T-helper 1 cell (primary cell): ENCODE measurements at places on chromosomes 7 and 10.

DNA sequence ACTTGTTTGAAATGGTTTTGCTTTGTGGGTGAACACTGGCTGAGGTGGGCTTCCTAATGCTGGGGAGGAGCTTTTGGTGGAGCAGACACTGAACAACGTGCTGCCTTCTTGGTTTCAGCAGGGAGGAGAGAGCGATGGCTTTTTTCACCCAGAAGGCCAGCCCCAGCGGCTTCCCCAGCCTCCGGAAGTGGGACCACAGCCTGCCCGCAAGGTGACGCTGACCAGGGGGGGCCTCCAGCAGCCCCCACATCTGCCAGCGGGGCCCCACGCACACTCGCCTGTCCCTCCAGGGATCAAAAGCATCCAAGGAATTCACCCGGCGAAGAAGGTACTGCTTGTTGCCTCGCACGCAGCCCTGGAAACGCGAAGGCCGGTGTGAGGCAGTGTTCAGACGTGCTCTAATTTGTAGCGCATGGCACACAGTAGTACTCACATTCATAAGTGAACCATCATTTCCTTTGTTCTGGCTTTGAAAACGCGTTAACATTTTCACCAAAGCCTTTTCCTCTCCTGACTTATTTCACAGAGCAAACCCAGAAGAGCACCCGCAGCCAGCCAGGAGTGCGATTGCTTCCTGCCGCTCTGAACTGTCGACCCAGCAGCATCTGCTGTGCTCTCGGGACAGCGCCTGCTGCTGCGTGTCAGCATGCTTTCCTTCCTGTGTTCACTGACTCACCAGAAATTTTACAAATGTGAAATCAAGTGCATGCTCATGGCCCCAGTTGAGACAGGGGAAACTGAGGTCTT is 48.4 kb downstream of the SHH start:
- peak; percentile 36 for DNase-seq

GRCh38 chr10:33746836-33747268 is 412.4 kb upstream of the NRP1 start:
- no peak for DNase-seq

GRCh38 chr10:49115015-49115795 is at the start of gene VSTM4:
Gene VSTM4 (minus strand): TSS chr10:49115522. CDS start chr10:49115485, 37 bp downstream.
- no peak for DNase-seq

DNA sequence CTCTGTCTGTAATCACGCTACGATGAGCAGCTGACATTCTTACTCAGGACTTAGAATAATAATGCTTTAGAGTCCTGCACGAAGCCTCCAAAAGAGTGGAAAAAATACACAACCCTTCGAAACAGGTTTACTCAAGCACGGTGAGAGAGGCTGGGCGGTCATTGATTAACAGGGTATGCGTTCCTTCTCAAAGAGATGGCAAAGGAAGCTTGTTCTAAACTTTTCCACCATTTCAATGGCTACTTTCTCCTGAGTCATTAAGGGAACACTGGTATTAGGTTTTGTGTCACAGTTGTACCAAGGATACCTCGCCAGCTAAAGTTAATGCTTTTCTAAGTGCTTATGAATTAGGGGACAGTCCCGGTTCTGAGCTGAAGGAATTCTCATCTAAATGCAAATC is 141.9 kb upstream of the RHEB start:
- no peak for DNase-seq

GRCh38 chr7:77839919-77840318 is 41.3 kb downstream of the PHTF2 start:
- no peak for DNase-seq

DNA sequence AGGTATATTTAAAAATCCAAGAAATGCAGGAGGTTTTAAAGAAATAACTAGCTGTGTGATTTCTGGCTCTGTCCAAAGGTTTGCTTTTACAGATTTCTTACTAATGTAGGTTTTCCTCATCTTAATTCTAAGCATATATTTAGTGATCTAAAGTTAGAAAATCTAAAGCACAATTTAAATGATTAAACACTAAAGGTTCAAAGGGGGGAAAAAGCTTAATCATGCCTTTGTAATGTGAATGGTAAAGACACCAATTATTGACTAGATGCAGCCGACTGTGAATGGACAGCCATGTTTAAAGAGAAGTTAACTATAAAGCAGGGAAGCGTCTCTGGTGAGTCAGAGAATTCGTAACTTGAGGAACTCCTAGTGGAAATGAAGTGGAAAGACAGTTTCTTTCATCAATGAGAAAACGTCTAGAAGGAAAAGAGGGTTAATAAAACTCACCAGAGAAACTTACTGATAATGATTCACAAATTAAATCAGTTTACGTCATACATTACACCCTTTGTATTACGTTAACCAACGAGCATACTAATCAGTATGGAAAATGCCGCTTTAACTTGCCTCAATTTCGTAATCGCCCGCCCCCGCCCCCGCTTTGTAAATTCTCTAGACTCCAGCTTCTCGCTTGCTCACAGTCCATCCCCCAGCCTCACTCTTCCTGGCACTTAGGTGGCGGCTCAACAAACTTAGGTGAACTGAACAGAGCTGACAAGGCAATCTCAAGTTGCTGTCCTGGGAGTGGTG is 1.1 kb upstream of the HBP1 start:
- DNase-seq, result peak; percentile 66

GRCh38 chr10:43344051-43344450 is 27.4 kb upstream of the FXYD4 start:
- DNase-seq, result no peak

GRCh38 chr10:102150970-102151773 is 1.0 kb upstream of the NOLC1 start:
- no peak for DNase-seq

GRCh38 chr10:19817231-19817933 is 1.1 kb downstream of the PLXDC2 start:
- no peak for DNase-seq

GRCh38 chr7:95840953-95841950 is 68.9 kb downstream of the DYNC1I1 start:
- no peak for DNase-seq

DNA sequence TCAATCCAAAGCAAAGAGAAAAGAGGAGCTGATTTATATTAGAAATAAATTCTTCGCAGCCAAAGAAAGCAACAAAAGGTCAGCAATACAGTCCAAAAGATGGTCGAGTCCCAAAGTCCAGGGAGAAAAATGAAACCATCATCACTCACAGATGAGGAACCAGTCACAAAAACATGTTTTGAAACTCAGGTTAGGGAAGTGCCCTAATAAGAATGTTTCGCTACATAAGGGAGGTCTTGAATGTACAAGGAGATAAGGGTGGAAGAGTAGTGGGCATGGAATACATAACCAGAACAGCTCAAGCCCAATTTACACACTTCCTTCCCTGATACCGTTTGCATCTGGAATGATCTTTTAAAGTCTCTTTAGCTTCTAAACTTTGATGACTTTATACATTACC is 53.6 kb downstream of the VPS41 start:
- DNase-seq, result no peak

DNA sequence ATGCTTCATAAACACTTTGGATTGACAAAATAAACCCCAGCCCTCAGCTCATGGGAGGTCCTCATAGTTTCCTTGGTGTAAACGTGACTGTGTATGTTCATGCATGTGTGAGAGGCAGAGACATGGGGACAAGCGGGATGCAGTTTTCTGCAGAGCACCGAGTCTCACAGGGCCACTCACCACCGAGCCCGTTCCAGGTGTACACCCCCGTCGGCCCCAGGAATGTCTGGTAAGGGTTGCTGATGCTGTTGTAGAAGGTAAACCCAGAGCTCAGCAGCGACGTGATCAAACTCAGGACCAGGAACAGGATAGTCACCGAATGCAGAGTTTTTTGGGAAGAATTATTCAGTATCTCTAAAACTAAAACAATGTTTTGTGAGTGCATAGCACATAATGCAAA is 9.2 kb downstream of the CLRN3 start:
- no peak for DNase-seq
